ENCODE measurements at places on chromosomes 5 and 9.

DNA sequence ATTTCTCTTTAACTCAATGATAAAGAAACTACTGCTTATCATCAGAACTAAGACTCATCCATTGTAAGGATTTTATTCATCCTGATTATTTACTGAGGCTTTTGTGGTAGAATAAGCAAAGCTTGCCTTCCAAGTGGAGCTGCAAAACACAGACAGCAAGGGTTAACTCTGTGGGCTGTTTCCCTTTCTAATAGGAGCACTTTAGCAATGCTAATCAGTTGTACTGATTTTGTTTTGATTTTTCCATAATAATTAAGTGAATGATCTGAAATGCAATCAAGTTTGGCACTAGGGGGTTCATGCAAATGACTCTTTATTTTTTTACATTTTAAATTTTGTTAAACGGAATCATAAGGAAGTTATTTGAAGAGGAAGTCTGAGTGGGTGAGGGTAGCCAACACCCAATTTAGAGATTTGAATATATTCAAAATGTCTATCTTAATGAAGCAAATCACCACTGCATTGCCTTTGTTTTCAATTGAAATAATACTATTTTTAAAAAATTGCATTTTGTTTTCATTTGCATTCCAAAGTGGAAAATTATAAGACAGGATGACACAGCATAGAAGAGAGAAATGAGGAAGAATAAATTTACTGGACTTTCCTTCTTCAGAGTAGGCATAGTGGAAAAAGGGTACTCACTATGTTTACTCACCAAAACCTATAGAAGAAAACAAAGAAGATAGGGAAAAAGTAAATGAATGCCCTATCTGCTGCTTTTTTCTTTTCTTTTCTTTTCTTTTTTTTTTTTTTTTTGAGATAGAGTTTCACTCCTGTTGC is 36.6 kb downstream of the MEGF10 start:
- no peak for DNase-seq

DNA sequence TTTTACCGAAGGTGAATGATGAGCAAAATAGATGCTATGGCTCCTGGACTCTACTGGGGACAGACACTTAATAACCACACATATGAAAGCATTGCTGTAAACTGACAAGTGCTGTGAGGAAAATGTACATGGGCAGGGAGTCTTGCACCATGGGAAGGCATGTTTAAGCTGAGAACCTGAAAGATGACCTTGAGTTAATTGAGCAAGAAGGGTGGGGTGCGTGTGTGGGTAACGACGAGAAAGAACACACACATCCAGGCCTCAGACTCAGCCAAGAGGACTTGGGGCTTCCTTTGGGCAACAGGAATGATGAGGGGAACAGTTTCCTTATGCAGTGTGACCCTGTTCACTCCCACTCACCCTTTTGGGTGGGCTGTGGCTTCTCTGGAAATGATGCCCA is 73.1 kb downstream of the HSPA4 start:
- DNase-seq: no peak

GRCh38 chr9:135526730-135527571 is 5.7 kb downstream of the LCN1 start:
- DNase-seq: no peak

- DNase-seq: no peak
Measured at GRCh38 chr9:82410306-82410705, 421.7 kb downstream of the SPATA31D1 start.

DNA sequence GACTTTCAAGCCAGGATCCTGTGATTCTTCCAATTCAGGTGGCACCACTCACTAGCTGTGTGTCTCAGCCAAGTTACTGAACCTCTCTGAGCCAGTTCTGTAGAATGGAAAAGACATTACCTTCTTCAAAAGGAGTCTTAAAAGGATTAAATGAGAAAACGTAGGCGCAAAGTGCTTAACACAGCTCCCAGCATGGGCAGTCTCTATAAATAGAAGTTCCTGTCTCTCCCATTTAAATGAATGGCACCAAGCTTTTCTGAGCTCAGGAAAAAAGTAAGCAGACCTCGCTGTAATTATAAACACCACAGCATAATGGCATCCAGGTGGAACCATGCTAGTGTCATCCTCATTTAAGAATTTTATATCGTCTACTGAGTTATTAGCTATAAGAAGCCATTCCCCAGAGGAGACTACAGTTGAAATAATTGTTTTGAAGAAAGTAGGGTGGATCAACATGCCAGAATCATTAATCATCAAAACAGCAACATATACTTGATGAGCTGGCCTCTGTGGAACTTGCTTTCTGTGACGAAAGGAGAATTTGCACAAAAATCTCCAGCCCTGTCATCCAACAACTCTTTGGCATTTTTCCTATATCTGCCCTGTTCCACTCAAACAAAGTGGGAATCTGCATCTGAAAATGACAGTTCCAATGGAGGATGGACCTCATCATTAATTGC is 188.9 kb downstream of the SPOCK1 start:
- no peak for DNase-seq

DNA sequence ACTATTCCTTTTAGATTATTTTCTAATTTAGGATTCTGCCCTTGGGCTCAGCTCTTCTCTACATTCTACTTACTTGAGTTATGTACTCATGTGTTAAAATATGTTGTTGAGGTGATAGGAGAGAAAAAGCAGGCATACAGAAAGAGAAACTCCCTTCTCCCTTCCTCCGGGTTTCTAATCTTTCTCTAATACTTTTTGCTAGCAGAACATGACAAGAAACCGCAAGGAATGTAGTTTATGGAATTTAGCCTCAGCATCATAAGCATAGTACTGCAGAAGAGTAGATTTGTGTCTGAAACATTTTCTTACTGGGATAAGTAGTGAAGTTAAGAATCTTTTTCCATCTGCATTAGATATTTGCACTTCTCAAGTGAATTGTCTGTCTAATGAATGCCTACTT is 139.5 kb upstream of the CYLC2 start:
- DNase-seq: no peak

DNA sequence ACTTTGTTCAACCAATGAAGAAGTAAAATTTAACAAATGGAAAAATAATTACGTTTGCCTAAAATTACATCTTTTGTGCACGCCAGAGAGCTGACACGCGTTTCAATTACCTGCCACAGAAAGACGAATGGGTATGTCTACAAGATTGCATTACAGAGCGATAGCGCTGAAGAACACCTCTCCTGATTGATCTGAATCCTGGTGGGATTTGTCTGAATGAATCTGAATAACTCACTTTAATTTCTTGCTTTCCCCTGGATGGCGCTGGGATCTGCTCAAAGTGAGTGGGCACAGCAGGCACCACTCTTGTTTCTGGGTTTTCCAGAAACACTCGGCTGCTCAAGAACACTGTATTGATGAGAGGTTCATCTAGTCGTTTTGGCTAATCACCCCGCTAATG is 148.8 kb upstream of the TBC1D2 start:
- no peak for DNase-seq

Data from CMK (cell line).